ENCODE measurements at places on chromosomes 12 and 14.
A peak's percentile ranks its signal among the peaks of the same experiment; 100 is the strongest.

GRCh38 chr12:68529466-68529865 lies 81.2 kb upstream of the RAP1B start:
- DNase-seq = no peak

- no peak for DNase-seq
These were observed 5.7 kb downstream of the ARPC3 start for GRCh38 chr12:110444455-110444854.

- DNase-seq = no peak
These were observed at the start of gene RGS6 for GRCh38 chr14:71932229-71932981. TSS of gene RGS6 (plus strand) at chr14:71932429.

DNA sequence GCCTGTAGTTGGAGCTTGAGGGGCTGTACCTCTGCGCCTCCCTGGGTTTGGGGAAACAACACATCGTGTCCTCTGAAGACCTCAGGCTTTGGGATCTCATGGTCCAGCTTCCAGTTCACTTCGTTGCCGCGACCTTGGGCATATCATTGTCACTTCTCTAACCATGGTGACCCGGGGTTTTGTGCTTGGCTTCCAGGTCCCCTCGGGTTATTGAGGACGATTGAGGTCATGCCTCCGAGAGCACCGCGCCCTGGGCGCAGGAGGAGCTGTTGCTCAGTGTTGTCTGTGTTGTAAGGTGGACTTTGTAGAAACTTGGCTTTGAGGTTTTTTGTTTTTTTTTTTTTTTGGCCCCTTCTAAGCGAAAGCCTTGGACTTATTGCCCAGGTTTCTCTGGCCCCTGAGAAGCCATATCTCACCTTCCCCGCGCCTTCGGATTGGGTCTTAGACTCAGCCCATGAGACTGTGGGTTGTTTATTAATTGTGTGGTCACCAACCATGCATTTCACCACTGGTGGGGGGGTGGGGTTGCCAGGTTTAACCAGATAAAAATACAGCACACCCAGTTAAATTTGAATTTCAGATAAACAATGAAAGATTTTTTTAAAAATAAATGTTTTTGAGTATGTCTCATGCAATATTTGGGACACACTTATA lies 2.6 kb downstream of the BCL7A start:
- DNase-seq = no peak

- no peak for DNase-seq
These were observed 1.7 kb downstream of the NDRG2 start for GRCh38 chr14:21023174-21023573.

- DNase-seq = no peak
These were observed 274.7 kb downstream of the TTC6 start for GRCh38 chr14:37870170-37870569.

DNA sequence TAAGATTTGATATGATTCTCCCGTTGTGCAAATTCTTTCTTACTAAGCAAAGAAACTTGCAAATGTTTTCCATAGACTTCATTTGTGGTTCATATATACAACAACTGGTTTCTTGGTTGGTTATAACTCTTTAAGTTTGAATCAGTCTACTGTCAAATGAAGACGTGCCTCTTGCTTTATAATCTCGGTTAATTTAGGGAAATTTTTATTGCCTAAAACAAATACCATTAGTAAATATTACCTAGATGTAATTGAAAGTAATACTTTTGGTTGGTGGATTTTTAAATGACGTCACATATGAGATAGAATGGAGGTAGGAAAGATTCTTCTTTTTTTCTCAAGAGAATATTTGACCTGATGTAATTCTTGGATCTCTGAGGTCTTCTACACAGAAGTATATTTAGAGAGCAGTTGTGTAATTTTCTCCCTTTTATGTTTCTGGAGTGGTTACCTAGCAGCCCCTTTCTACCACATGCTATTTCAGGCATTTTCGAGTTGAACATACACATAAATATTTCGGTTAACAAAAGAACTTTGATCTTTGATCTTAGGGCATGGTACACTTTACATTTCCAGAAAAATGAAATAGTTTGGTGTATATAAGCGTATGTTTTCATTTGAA lies 1.7 kb downstream of the ATF7IP start:
- no peak for DNase-seq

DNA sequence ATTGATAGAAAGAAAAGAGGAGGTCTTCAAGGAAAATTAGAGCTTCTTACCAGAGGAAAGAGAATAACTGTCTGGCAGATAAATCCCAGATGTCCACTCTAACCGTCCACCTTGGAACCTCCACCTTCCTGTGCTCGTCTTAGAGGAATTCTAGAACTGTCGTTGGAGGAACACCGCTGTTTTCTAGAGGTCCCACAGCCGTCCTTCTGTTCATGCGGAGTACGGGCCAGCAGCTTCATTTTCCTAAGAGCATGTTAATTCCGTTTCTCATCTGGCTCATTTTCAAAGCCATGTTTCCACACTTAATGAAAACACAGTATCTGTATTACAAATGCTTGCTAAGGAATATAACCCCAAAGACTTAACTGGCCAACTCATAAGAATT lies 107.9 kb upstream of the ESRRB start:
- DNase-seq = no peak

DNA sequence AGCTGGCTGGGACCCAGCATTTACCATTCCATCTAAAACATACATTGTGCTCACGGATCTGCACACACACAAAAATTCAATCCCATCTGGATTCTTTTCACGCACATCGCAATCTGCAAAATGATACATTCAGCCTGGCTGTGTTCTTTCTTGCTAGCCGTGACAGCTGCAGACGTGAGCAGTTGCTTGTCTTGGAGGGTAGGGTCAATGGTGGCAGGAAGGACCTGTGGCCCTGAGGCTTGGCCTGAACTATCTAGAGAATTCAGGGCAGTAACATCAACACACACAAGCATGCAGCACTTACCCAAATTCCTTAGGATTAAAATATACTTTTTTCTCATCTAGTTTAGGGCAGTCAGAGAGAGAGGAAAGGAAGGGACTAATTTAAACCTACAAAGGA lies 72.0 kb downstream of the DICER1 start:
- no peak for DNase-seq

- no peak for DNase-seq
These were observed 89.8 kb upstream of the DNM1L start for GRCh38 chr12:32589165-32589865.

GRCh38 chr12:4700621-4701026 lies 19.6 kb upstream of the GALNT8 start:
- no peak for DNase-seq

GRCh38 chr14:44620121-44621019 lies 113.3 kb upstream of the FSCB start:
- no peak for DNase-seq

DNA sequence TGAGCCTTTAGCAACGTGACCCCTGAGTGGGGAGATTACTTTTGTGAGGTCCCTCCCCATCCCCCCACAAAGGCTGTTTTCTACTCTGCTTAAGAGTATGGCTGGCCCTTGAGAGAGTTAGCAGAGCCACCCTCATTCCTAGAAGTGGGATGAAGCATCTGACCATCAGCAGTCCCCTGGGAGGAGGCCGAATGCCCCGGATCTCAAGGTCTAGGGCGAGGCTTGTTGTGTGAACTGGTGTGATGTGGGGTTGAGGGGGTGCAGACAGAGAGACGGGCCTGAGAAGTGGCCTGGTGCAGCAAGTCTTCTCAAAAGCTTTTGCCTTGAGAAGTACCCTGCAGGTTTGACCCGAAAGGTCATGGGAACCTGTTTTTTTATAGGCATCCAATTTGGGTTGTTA lies 153.0 kb upstream of the FKBP4 start:
- no peak for DNase-seq

GRCh38 chr12:110353211-110353965 lies 50.1 kb downstream of the ANAPC7 start:
- no peak for DNase-seq

DNA sequence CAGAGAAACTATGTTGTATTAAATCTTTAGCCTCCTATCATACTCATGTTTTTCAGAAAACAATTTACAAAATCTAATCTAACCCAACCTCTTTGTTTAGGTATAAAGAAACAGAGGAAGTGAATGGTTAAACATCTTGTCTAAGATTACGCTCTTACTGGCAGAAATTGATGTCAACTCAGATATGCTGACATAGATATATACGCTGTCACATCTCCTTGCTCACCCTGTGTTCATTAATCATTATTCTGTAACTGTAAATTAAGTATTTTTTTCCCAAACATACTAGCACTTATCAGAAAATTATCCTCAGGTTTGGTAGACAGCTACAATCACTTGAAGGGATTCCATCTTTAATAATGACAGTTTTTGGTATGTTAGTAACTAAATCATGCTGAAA lies 1127.6 kb upstream of the SEL1L start:
- DNase-seq = no peak

- no peak for DNase-seq
These were observed 708.6 kb upstream of the TMEM132C start for GRCh38 chr12:127558361-127558760.

- no peak for DNase-seq
These were observed 844.6 kb downstream of the VRK1 start for GRCh38 chr14:97641827-97642226.

DNA sequence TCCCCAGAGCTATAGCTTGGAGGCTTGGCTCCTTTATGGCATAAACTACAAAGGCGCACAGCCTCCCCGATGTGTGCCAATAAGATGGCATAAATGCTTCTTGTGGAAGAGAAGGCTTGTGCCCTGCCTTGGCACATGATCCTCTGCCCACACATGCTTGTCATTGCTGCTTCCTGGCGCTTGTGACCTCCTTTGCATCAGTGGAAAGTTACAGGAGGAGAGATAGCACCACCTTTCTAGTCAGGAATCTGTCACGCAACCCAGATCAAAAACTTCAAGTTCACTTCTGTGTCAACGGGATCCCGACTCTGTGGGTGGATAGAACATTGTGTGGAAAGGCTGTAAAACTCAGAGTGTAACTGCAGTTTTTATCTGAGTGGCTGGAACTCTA lies 183.8 kb upstream of the HIF1A start:
- peak; percentile 77 for DNase-seq
